ENCODE measurements at places on chromosomes 1 and 21. TPM values are rescaled to one million over a fixed set of nuclear protein-coding genes. Genes with fewer than 3 reads are reported as not detected.

S100A9 gene
- total RNA-seq, result not detected

ADGRB2 gene
- total RNA-seq, result 10.0 TPM

FMO3 gene
- total RNA-seq, result not detected

COL18A1 gene
- total RNA-seq, result 39.8 TPM

CYB5RL gene
- total RNA-seq, result 3.0 TPM

HSPA6 gene
- 2.6 TPM for total RNA-seq

CNR2 gene
- not detected for total RNA-seq

ATP6V1G3 gene
- total RNA-seq, result not detected

LCE1F gene
- total RNA-seq, result not detected

FAM229A gene
- total RNA-seq, result 7.3 TPM

TARDBP gene
- total RNA-seq, result 85.0 TPM

IFI16 gene
- 68.0 TPM for total RNA-seq

CASQ2 gene
- total RNA-seq, result not detected

KCNH1 gene
- 2.0 TPM for total RNA-seq

G0S2 gene
- not detected for total RNA-seq

BRDT gene
- total RNA-seq, result not detected

AGMAT gene
- not detected for total RNA-seq

KIF26B gene
- 0.13 TPM for total RNA-seq

PLD5 gene
- 0.05 TPM for total RNA-seq

CHODL gene
- total RNA-seq, result not detected

HENMT1 gene
- 2.2 TPM for total RNA-seq

SHC1 gene
- total RNA-seq, result 321 TPM

PROK1 gene
- not detected for total RNA-seq

MRTO4 gene
- 102 TPM for total RNA-seq

NMNAT2 gene
- total RNA-seq, result 6.5 TPM

GPR61 gene
- total RNA-seq, result not detected

NOS1AP gene
- total RNA-seq, result 4.1 TPM

RNASEL gene
- 4.9 TPM for total RNA-seq

C1orf116 gene
- total RNA-seq, result 0.04 TPM

ADGRL2 gene
- total RNA-seq, result 24.8 TPM

PRAMEF18 gene
- total RNA-seq, result not detected

FAM72D gene
- total RNA-seq, result 11.4 TPM

GBP4 gene
- not detected for total RNA-seq

C1QC gene
- total RNA-seq, result not detected

TMEM82 gene
- total RNA-seq, result not detected

CELA2A gene
- not detected for total RNA-seq

C8B gene
- total RNA-seq, result not detected

SETD4 gene
- 9.6 TPM for total RNA-seq

CASZ1 gene
- total RNA-seq, result 0.88 TPM

ADAMTS4 gene
- total RNA-seq, result 0.15 TPM

DCST1 gene
- not detected for total RNA-seq

NTMT2 gene
- not detected for total RNA-seq

SPOCD1 gene
- total RNA-seq, result 10.8 TPM

GJA8 gene
- total RNA-seq, result not detected

CFAP141 gene
- total RNA-seq, result not detected

CD1D gene
- total RNA-seq, result 1.5 TPM

SLC6A17 gene
- 0.26 TPM for total RNA-seq

AHDC1 gene
- 9.5 TPM for total RNA-seq

SLAMF6 gene
- total RNA-seq, result not detected

ARTN gene
- 1.4 TPM for total RNA-seq
